ENCODE measurements at places on chromosomes 3 and 15.

DNA sequence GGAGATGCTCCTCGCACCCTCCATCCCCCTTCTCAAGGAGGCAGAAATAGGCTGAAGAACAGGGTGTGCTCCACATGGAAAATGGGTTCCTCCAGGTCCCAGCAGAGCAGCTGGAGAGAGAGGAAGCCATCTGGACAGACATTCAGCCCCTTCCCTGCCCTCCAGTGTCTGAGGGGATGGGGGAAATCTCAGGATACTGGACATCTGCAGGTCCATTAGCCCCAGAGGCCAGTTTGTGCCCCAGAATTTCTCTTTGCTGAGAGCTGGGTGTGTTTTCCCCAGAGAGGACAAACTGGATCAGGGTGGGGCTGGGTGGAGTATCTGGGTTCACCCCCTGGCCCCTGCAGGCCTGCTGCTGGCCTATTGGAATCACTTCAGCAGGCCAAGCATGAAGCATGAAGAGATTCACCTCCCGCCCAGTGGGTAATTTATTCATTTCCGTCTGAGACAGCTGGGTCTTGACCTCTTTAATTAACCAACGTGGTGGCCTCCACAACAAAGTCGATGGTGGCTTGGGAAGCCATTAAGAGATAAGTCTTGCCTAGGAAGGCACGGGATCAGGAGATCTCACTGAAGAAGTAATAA is 4.6 kb downstream of the FAM3D start:
- no peak for DNase-seq

DNA sequence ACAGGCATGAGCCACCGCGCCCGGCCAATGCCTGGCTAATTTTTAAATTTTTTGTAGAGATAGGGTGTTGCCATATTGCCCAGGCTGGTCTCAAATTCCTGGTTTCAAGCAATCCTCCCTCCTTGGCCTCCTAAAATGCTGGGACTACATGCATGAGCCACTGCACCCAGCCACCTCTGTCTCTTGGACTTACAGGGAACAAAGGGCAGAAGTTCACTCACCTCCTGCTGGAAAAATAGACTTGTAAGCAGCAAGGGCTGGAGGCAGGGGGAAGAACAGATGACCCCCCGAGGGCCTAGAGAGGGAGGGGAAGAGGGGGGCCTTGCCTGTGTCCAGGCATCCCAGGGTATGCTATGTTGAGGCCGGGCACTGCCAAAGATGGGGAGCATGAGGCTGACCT is 22.2 kb downstream of the DUSP7 start:
- DNase-seq, result no peak

DNA sequence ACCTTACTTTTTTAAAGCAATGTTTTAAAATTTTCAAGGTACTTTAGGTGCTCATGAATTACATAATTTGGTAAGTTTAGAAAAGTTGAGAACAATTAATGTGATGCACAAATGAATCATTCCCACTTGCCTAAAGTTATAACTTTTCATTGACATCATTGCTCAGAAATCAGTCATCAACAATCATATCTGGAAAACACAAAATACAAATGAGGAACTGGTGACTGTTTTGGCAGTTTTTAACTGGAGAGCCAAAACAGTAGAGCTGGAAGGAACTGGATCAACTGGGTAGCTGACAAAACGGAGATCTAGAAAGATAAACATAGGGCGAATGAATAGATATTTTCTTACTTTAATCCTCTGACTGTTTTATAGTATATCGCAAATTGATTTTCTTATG is 767.1 kb downstream of the IGSF11 start:
- no peak for DNase-seq

DNA sequence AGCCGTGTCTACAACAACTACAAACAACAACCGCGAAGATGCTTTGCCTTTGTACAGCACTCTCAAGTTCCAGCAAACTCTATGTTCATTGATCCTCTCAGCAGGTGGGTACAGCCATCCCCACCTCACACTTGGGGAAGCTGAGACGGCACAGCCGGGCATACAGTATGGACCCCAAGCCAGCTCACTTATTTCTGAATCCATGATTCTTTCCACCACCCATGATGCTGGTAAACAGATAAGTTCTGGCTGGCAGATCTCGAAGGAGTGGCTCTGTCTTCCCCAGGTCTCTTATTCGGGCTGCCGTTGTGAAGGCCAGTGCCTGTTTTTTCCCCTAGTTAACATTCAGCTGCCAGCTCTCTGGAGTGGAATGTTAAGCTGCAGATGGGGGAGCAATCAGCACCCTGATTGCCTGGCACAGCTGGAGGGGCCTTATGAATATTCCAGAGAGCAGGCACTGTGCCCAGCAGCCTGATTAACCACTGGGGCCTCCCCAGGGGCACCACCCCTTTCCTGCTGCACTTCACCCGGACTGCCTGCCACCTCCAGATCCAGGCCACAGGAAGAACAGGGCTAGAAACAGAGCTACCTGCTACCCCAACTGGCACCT is 73.2 kb downstream of the CORO2B start:
- DNase-seq, result no peak

- no peak for DNase-seq
These were observed 32.9 kb downstream of the CMSS1 start for GRCh38 chr3:99850608-99851007.

GRCh38 chr3:146024260-146024659 is 136.7 kb downstream of the PLOD2 start:
- DNase-seq, result no peak

DNA sequence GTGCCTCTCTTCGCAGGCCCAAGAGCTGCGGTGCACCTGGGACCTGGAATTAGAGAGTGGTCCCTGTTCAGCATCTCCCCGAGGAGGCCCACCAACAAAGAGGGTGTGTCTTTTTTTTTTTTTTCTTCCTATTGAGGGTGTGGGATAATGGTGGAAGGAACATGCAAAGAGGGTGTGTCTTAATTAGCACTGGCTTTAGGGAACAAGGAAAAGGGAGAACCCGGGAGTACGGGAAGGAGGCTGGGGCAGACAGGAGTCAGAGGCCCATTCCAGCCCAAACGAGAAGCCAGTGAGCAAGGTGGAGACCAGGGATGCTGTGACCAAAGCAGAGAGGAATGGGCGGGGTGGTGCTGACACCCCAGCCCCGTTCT is 429 bp upstream of the LOXL1 start:
- DNase-seq, result no peak

DNA sequence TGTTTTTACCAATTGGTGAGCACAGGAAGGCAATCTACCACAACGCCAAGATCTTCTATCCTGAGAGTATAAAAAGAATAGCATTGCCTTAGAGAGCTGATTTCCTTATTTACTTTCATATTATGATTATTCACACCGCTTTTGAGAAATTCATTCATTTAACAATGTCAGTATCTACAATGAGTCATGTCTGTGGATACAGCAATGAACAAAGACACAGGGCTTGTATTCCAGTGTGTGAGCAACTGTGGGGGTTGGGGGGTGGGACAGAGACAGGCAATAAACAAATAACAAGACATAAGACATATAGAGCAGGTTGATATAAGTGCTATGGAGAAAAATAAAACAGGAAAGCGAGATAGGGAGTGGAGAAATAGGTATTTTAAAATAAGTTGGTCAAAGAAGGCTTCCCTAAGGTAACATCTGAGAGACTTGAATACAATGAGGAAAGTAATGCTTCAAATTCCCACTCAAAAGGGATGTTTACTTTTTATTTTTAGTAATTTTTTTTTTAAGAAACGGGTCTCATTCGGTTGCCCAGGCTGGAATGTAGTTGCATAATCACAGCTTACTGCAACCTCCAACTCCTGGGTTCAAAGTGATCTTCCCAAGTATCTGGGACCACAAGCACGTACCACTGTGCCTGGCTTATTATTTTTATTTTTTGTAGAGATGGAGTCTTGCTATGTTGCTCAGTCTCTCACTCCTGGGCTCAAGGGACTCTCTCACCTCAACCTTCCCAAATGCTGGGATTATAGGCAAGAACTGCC is 45.7 kb downstream of the PGBD4 start:
- no peak for DNase-seq

DNA sequence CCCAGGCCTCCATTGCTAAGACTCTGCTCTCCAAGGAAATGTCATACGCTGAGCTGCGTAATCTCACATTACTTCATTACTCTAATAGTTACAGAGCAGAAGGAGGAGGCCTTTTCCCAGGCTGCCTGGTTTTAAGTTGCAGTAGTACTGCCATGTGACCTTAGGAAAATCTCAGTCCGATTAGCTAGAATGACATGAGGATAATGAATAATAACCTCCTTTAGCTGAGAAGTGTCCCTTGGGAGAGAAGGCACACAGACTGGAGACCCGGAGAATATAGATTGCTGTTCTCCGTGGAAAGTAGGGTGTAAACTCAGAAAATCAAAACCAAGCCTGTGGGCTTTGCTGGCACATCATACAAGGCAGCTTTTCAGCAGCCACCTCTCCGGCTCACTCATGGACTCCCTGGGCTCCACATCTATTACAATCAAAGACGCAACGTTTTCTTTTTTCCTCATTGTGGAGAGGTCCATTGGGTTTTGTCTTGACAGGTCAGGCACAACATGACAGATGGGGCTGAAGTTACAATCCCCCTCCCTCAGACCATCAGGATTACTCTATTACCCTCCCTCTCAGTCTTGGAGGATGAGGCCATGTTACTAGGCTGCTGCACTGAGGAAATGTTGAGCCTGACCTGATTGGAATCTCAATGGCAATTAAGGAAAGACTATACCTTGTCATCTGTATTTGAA is 134.8 kb upstream of the MB21D2 start:
- DNase-seq, result no peak

DNA sequence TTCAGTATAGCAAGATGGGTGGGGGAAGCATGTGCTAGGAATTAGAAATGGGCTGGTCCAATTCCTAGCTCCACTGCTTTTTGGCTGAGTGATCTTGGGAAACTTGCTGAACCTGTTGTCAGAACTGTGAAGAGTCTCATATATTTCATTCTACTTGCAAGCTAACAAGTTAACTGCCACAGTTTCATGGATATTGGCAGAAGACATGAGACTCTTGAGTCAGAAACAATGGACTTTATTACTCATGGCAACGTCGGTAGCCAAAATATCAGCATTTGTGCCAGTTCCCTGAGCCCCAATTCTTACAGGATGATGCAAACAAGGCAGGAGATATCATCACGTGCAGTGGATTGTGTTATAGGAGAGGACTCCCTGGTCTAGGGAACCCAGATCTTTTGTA is 26.6 kb upstream of the PLAAT1 start:
- no peak for DNase-seq

DNA sequence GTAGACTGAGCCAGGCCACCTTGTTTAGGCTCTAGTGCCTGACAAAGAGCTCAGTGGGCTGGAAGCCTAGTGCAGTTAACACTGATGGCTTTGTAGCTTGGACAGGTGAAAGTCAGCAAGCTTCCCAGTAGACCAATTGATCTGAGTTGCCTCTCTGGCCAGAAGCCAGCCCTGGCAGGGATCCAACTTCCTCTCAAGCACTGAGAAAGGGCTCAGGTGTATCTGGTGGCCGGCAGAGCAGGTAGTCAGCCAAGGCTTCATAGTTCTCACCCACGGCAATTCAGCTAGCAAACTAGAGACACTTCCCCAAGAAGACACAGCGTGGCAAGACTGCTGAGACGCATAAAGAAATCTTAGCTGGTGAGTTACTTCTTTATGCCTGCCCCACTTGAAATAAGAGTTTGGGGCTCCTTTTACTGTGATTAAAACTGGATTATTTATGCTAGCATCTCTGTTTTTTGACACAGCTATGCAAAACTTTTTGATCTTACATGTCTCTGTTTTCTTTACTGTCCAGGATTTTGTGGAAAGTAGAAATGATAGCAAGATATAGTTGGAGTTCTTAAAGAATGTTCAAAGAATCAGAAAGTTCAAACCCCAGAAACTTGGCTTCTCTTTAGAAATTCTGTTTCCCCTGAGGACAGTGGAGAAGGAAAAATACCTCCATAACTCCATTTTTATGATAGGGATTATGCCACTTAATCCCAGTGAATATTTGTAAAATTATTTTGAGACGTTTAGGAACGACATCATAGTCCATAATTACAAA is 8.4 kb upstream of the CA12 start:
- no peak for DNase-seq

DNA sequence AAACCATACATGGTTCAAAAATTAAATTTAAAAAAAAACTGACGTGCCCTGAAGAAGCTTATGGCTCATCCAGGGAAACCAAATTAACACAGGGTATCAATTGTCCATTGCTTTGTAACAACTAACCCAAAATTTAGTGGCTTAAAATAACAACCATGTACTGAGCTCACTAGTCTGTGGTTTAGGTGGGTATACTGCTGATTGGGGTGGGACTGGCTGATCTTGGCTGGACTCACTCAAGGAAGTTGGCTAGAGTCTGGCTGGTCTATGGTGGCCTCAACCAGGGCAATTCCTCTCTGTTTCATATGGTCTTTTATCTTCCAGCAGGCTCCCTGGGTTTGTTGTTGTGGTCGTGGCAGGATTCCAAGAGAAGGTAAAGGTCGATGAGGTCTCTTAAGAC is 14.1 kb upstream of the EDC3 start:
- no peak for DNase-seq

DNA sequence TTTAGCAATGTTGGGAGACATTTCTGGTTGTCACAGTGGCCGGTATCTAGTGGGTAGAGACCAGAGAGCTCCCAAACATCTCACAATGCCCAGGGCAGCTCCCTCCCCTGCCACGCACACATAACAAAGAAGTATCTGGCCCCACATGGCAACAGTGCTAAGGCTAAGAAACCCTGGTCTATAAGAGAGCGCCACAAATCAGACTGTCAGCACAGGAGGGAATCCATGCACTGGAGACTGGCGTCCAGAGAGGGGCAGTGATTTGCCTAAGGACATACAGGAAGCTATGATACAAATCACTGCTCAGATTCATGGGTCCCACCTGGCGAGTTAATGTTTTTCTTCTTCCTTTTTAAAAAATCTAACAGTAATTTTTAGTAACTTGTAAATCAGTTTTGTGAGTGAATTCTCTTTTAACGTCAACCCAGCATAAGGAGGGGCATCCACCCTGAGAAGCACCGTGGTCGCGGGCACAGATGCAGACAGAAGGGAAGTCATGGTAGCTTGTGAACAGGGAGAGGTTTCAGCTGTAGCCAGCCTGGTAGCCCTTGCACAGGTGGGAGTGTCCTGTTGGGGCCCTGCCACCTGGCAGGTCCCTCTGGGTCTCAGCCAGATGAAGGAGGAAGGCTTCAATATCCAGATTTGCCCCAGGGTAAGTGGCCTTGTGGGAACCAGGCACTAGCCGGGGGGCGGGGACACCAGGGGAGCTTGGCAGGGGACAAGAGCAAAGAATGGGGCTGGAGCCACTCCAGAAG is 8.7 kb downstream of the ISG20 start:
- no peak for DNase-seq

GRCh38 chr3:7201784-7202183 is 340.9 kb downstream of the GRM7 start:
- no peak for DNase-seq

- no peak for DNase-seq
These were observed 34.7 kb downstream of the GRK7 start for GRCh38 chr3:141797819-141798447.

DNA sequence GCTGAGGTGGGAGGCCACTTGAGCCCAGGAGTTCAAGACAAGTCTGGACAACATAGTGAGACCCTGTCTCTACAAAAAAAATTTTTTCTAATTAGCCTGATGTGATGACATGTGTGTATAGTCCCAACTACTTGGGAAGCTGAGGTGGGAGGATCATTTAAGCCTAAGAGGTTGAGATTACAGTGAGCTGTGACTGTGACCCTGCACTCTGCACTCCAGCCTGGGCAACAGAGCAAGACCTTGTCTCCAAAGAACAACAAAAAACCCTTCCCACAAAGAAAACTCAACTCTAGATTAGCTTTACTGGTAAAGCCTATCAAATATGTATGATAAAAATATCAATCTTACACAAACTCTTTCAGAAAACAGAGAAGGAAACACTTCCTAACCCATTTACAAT is 68.5 kb downstream of the ZNF148 start:
- no peak for DNase-seq

Measured in T-helper 9 cell (primary cell).